ENCODE measurements at places on chromosomes 4 and X. TPM values are rescaled to one million over a fixed set of nuclear protein-coding genes. Genes with fewer than 3 reads are reported as not detected.

Gene SYNPO2
- 26.2 TPM for total RNA-seq

Gene SOD3
- 111 TPM for total RNA-seq

Gene CFP
- 24.8 TPM for total RNA-seq

Gene MAGEB1
- total RNA-seq: not detected

Gene GCNA
- 2.1 TPM for total RNA-seq

Gene CETN2
- total RNA-seq: 33.2 TPM

- no peaks in the 10 kb centered on the region for H3K4me1 ChIP-seq
- H3K4me3 ChIP-seq: no peak overlapping the region
- DNase-seq: no peak
- H3K27ac ChIP-seq: no peak overlapping the region
- no peaks in the 10 kb centered on the region for H3K36me3 ChIP-seq
Observed at GRCh38 chrX:13311560-13311959, 8.3 kb downstream of the ATXN3L start.

- no peaks in the 10 kb centered on the region for H3K36me3 ChIP-seq
- no peaks in the 10 kb centered on the region for H3K4me1 ChIP-seq
- H3K27ac ChIP-seq: no peak overlapping the region
- no peak for DNase-seq
Observed at GRCh38 chrX:36950495-36951253, 57.5 kb upstream of the FAM47C start.

DNA sequence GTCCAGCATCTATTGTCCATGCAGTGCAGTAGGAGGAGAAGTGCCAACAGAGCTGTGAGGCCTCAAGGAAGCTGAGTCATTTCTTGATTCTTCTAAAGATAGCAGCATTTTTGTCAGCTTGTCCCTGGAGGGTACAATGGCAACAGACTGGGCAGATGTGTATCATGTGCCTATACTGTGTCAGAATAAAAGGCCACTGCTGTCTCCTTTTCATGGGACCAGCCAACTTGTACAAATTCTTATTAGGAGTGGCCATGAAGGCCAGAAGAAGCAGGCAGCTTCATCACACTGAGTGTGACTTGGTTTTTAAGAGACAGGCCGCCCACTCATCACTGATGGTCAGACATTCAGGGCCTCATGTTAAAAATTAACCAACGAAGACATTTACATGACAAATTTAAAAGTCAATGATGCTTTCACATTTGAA lies 185.0 kb upstream of the FAM241A start:
- H3K36me3 ChIP-seq: no peaks in the 10 kb centered on the region
- no peak for DNase-seq
- H3K4me3 ChIP-seq: no peak overlapping the region
- H3K27ac ChIP-seq: no peak overlapping the region

DNA sequence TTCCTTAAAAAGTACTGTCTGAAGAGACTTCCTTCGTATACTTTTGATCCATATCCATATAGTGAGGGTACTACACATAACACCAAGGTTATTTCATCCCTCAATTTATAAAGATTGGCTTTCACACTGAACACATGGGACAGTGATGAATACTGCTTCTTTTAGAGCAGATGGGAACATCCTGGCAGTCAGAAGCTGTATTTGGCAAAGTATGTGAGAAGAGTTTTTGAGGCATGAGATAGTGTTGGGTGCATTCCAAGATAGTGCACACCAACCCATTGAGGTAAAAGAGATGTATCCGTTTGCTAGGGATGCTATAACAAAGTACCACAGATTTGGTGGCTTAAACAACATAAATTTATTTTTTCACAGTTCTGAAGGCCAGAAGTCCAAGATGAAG lies 141.1 kb downstream of the MOSPD2 start:
- no peak for DNase-seq
- no peak overlapping the region for H3K4me3 ChIP-seq
- H3K36me3 ChIP-seq: no peaks in the 10 kb centered on the region
- no peaks in the 10 kb centered on the region for H3K27me3 ChIP-seq
- H3K27ac ChIP-seq: no peak overlapping the region

DNA sequence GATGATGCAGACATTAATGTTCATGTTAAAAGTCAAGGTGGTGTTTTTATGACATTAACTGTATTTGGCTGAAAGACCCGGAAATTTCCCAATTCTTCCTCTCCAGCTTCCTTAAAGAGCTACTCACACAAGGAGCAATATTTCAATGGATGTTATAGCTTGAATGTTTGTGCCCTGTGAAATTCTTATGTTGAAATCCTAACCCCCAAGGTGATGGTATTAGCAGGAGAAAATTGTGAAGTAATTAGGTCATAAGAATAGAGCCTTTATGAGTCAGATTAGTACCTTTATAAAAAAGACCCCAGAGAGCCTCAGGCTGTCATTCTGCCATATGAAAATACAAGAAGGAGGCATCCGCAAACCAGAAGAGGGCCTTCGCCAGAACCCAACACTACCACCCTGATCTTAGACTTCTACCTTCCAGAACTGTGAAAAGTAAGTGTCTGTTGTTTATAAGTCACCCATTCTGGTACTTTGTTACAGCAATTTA lies 3.6 kb downstream of the TLR1 start:
- peaks cover 30% of the 10 kb centered on the region for H3K36me3 ChIP-seq
- H3K4me3 ChIP-seq: no peak overlapping the region
- H3K27me3 ChIP-seq: no peaks in the 10 kb centered on the region
- H3K27ac ChIP-seq: no peak overlapping the region
- H3K4me1 ChIP-seq: peaks cover 13% of the 10 kb centered on the region
- no peak for DNase-seq

DNA sequence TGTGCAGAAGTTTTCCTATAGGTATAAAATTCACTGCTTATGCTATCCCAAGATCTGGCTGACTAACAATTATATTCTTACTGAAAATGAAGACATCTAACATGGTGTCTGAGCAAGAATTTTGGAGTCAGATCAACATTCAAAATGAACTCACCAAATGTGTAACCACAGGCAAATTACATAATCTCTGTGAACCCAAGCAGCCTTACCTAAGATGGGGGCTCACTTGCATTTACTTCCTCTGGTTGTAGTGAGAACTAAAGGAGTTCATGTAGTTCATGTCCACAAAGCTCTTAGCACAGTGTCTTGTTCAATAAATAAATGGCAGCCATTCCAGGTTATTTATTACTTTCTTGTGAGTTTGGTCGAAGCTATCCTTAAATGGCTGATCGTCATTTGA lies 163.9 kb upstream of the LCORL start:
- DNase-seq: no peak
- H3K27ac ChIP-seq: no peak overlapping the region
- H3K4me3 ChIP-seq: no peak overlapping the region
- no peaks in the 10 kb centered on the region for H3K4me1 ChIP-seq
- H3K27me3 ChIP-seq: no peaks in the 10 kb centered on the region

GRCh38 chr4:94803181-94803580 lies 45.4 kb downstream of the BMPR1B start:
- H3K4me1 ChIP-seq: no peaks in the 10 kb centered on the region
- no peak overlapping the region for H3K27ac ChIP-seq
- H3K36me3 ChIP-seq: no peaks in the 10 kb centered on the region
- no peak overlapping the region for H3K4me3 ChIP-seq
- H3K27me3 ChIP-seq: no peaks in the 10 kb centered on the region
- no peak for DNase-seq

GRCh38 chr4:11072463-11072862 lies 356.2 kb downstream of the HS3ST1 start:
- H3K4me1 ChIP-seq: no peaks in the 10 kb centered on the region
- H3K27me3 ChIP-seq: no peaks in the 10 kb centered on the region
- no peak overlapping the region for H3K27ac ChIP-seq
- no peak overlapping the region for H3K4me3 ChIP-seq

GRCh38 chr4:42371305-42372252 lies 25.7 kb upstream of the SHISA3 start:
- H3K4me3 ChIP-seq: no peak overlapping the region
- H3K36me3 ChIP-seq: no peaks in the 10 kb centered on the region
- H3K27me3 ChIP-seq: no peaks in the 10 kb centered on the region
- no peak for DNase-seq

- no peak for DNase-seq
- no peaks in the 10 kb centered on the region for H3K27me3 ChIP-seq
- no peak overlapping the region for H3K4me3 ChIP-seq
Observed at GRCh38 chrX:13239272-13239671, 80.6 kb downstream of the ATXN3L start.

DNA sequence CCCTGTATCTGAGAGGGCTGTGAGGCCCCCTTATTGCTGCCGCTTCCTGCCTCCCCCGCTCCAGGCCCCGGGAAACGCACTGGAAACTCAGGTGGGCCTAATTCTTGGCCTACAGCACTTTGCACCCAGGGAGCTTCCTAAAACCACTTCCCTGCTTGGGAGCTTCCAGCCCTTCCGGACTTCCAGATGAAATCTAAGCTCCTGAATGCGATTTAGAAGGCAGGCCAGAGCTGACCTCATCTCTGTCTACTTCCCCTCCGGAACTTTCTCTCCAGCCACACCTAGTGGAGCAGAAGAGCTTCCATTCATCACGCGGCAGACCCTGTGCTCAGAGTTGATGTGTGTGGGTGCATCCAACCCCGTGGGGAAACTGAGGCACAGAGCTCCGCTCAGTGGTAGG lies 84.2 kb downstream of the SORCS2 start:
- H3K4me3 ChIP-seq: no peak overlapping the region
- no peaks in the 10 kb centered on the region for H3K4me1 ChIP-seq
- H3K27me3 ChIP-seq: no peaks in the 10 kb centered on the region
- H3K36me3 ChIP-seq: no peaks in the 10 kb centered on the region
- no peak for DNase-seq

DNA sequence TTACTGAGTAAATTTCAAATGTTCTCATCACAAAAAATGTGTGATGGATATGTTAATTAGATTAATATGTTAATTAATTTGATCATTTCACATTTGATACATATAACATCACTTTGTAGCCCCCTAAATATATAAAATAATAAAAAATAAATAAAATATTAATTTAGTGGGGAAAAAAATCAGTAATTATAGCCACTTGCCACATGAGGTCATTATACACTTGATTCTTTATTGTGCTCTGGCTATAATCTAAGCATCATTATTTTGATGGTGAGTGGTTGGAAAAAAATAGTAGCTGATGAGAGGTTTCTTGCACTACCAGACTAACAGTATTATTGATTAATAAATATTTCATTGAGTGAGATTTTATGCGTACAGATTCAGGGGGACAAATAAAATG lies 57.4 kb downstream of the DCK start:
- no peak for DNase-seq
- no peaks in the 10 kb centered on the region for H3K36me3 ChIP-seq
- H3K4me3 ChIP-seq: no peak overlapping the region
- no peaks in the 10 kb centered on the region for H3K27me3 ChIP-seq
- no peaks in the 10 kb centered on the region for H3K4me1 ChIP-seq
- no peak overlapping the region for H3K27ac ChIP-seq

DNA sequence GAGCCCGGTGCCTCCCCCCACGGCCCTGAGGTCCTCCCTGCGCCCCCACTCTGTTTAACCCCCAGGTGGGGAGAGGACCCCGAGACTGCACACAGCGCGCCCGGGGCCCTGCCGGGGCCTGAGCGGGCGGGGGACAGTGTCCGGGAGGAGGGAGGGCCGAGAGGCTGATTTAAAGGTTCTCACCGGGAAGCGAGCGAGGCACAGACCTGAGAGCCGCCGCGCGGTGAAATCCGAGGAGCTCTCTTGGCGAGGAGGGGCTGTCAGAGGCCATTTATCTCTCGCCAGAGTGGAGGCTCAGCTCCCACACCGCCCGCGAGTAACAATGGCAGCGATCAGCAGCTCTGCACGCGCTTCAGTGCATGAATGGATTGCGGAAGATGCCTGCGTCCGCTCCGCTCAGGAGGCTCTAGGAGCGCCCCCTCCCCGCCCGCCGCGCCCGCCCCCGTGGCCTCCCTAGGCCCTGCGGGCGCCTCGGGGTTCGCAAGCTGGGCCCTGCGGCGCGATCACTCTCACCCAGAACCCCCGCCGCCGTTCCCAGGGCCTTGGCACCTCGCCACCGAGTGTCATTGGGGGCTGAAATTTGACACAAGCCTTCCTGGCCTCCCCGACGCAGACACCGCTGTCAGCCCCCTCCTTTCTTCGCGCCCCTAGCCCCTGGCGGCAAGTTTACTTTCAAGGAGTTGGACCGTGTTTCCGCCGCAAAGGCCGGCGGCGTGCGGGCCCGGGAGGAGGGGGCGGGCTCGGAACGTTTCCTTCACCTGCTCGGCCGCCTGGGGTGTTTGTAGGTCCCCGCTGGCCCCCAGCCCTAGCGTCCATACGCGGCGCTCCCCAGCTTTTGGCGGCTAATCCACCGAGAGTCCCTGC lies 48.7 kb upstream of the BCOR start:
- no peaks in the 10 kb centered on the region for H3K27me3 ChIP-seq
- H3K4me1 ChIP-seq: peaks cover 28% of the 10 kb centered on the region
- DNase-seq: peak; percentile 65
- H3K27ac ChIP-seq: no peak overlapping the region

All from lower lobe of right lung (tissue), 2 donors.